ENCODE measurements at places on chromosomes 6 and 20.

DNA sequence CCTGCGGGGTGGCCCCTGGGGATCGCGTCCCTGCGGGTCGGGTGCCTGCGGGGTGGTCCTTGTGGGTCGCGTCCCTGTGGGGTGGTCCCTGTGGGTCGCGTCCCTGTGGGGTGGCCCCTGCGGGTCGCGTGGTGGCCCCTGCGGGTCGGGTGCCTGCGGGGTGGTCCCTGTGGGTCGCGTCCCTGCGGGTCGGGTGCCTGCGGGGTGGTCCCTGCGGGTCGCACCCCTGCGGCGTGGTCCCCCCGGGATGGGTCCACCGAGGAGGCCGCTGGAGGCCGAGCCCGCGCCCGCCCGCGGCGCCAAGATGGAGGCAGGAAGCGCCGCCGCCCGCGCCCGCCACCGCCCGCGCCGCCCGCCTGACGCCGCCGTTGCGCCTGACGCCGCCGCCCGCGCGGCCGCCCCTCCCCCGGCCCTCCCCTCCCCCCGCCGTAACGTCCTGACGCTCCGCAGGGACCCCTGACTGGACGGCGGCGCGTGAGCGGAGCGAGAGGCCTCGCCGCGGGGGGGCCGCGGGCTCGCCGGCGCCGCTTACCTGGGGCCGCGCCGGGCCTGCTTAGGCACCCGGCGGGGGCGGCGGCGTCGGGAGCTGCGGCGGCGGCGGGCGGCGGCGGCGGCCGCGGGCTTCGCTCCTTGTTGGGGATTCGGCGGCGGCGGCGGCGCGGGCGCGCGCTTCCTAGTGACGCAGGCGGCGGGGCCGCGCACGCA is at the start of gene GMEB2:
GMEB2 (minus strand) TSS at position 678 of the 705 bp plus-strand sequence. CDS start 7,704 bp downstream, outside the sequence.
- DNase-seq, result no peak

DNA sequence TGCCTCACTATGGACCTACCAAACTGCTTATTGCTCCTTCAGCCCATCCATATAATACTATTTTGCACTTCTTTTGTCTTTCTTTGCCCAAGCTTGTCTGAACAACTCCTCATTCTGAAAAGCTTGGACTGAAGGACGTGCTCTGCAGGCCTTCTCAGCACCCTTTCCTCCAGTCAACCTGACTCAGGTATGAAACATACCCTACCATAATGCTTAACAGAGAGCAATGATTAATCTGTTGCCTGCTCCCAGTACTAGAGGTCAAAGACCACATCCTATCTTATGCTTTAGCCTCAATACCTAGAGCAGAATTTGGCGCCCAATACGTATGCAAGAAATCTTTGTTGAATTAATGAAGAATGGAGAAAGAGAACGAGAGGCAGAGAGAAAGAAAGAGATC is 55.2 kb downstream of the ATXN1 start:
- no peak for DNase-seq

DNA sequence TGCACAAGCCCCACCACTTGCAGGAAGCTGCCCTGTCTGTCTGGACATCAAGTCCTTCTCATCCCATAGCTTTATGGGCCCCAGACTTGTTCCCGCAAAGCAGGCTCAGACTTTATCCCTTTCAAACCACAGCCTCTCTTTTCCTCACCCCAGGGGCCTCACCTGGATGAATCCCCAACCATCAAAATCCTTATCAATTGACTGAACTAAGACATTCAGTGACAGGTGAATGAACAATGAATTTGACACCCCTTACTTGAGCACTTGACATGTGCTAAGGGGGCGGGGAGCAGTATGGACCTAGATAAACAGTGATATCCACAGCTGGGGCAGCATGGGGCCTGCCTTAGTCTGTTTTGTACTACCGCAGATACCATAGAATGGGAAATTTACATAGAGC is 5.0 kb downstream of the RAB44 start:
- no peak for DNase-seq

DNA sequence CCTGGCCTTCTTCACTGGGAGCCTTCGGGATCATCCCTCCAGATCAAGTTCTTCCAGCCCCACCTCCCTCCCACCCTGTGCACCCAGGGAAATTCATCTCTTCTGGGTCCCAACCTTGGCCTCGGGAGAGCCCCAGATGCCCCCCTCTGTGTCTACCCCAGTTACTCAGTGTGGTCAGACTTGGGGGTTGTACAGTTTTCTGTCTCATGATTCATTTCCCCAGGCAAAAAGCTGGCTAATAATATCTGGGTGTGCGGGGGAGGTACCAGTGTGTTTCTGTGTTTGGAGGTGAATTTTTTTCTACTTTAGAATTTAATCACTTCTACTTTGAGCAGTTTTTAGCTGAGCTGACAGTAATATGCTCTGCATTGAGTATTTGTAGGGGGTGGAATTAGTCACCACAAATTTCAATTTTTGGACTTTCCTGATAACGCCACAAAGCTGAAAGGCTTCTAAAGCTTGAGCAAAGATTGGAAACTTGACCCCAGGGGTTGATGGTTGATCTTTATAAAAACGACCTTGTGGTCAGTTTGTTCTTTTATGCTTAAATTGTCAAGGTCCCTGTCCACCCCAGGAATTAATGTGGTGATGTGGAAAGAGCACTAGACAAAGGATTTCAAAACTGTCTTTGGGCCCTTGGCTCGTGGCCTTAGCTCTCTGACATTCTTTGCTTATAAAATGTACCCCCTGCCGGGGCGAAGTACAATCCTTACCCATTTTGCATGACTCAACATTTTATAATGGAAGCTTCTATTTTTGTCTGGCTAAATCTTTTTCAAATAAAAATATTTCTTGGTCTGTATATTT is 284.7 kb upstream of the TAB2 start:
- DNase-seq, result peak; percentile 14

- no peak for DNase-seq
Observed at GRCh38 chr20:5642155-5642981, 107.8 kb upstream of the SHLD1 start.

- DNase-seq, result no peak
Observed at GRCh38 chr20:12969071-12969669, 39.6 kb upstream of the SPTLC3 start.

DNA sequence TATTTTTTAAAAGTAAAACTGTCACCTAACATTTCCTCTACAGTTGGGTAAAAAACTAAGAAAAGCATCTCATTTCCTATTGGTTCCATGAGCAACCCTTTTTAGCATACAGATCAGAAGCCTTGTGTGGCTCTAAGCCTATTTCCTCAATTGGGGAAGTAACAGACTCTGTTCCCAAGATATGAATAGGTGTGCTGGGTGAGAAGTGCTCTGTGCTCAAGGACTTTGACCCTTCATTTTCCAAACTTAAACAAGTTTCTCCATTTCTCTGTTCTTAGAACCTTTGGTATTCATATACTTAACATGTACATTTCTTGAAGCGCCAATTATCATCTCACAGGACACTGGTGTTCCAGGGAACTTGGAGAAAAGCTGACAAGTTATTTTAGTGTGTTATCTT is 24.1 kb downstream of the CARMIL1 start:
- no peak for DNase-seq

DNA sequence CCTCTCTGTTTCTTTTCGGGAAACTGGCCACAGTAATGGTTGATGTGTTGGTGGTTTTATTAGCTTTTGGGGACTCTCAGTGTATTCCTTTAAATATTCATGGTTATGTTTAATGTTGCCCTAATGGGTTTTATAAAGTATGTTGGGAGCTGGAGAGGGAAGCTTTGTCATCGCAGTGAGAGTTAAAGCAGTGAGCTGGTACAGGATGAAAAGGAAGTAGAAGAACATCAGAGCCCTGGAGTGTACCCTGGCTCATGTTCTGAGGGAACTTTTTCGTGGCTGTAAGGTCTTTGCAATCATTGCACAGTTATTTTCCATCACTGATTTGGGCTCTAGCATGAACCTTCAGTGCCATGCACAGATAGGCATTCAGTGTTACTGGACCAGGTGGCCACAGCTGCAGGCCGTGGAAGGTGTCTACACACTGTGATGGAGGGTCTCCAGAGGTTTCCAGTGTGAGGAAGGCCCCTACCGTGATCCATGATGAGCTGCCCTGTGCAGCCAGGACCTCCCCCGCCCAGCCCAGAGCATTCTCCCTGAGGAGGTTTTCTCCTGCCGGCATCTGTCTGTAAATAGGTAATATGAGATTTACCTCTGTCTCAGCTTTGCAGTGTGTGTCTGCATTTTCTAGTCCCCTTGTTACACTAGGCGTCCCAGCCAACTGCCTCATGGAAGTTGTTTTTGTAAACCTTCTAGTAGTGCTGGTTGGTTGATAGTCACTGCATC is 22.4 kb upstream of the TMEM217 start:
- no peak for DNase-seq

GRCh38 chr6:88512951-88513350 is 346.8 kb upstream of the CNR1 start:
- DNase-seq, result no peak

DNA sequence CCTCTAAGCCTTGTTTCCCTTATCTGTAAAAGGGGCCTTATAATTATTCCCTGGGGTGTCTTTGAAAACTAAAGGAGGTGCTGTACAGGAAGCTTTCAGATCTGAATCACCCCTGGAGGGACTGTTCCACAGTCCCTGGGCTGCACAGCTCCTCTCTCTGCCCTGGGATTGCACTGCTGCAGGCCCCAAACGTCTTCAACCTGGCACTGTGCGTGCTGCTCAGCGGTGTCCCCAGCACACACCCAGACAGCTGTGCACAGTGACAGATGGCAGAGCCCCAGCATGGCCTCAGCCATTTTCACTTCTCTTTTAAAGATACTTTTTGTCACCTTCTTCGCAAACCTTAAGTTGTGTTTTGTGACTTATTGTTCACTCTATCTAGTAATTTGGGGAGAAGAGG is 50.7 kb upstream of the INSM1 start:
- no peak for DNase-seq

GRCh38 chr6:99121748-99122147 is 174.0 kb upstream of the FBXL4 start:
- no peak for DNase-seq

DNA sequence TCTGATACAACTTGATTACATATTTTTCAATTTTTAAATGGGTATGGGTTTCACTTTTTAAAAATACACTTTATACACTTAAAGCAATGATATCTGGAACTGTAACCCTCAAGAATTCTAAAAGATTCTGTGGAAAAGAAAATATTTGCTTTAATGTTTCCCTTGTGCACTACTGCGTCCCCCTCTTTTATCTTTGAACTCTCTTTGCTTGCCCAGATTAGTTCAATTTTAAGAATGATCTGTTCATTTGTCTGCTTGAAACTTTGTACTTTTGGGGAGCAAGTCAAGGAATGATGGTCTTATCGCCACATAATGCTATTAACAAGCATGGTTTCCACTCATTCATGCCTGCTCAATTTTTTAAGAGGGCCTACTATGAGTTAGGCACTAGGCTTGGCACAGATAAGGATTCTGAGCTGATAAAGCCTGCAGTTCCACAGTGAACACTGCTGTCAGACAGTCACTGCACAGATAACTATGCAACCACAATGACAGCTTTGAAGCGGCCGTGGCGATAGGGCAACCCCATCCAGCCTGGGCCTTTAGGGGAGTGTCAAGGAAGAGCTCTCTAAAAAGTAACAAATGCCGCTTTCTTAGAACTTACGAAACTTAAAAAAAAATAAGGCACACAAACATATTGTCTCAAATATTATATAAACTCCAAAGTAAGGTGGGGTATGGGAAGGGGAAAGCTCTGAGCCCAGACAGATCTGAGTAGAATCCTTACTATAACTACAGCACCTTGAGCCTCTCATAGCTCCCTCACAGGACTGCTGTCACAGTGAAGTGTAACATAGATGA is 29.7 kb downstream of the FYN start:
- DNase-seq, result no peak

- DNase-seq, result no peak
Observed at GRCh38 chr6:16043171-16044135, 85.4 kb upstream of the MYLIP start.

Data from amniotic stem cell (primary cell).